ENCODE measurements at places on chromosomes 13 and 19.

DNA sequence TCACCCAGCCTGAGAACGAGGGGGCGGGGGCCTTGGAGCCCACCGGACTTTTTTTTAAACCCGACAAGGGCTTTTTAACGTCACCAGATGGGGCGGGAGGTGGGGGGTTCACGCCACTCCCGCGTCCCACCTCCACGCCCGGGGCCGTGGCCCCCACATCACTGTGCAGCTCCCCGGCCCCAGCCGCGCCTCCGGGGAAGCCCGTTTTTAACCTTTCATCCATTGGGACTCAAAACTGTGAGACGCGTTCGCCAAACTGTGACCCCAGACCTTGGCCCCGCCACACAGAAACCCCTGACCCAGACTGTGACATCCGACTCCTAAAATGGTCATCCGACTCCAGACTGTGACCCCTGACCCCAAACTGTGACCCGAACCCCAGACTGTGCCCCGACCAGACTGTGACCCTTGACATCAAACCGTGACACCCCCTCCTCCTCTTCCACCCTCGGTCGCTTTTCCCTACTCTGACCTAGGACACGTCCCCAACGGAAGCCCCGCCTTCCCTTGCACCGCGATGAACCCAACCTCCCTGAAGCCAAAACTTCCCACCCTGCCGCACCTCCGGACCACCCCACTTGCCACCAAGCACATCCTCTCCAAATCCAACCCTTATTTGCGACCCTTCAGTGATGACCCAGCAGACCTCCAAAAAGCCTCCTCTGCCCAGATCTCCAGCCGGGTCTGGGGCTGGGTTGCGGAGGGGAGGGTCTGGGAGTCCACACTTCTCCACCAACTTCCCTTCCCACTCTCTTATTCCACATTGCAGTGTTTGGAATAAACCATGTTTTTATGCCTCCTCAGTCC is 1.5 kb upstream of the GRWD1 start:
- DNase-seq: no peak

- no peak for DNase-seq
Observed at GRCh38 chr19:55285229-55285890, 1.6 kb downstream of the BRSK1 start.

- DNase-seq: no peak
Observed at GRCh38 chr19:57961785-57962184, 12.5 kb downstream of the C19orf18 start.

DNA sequence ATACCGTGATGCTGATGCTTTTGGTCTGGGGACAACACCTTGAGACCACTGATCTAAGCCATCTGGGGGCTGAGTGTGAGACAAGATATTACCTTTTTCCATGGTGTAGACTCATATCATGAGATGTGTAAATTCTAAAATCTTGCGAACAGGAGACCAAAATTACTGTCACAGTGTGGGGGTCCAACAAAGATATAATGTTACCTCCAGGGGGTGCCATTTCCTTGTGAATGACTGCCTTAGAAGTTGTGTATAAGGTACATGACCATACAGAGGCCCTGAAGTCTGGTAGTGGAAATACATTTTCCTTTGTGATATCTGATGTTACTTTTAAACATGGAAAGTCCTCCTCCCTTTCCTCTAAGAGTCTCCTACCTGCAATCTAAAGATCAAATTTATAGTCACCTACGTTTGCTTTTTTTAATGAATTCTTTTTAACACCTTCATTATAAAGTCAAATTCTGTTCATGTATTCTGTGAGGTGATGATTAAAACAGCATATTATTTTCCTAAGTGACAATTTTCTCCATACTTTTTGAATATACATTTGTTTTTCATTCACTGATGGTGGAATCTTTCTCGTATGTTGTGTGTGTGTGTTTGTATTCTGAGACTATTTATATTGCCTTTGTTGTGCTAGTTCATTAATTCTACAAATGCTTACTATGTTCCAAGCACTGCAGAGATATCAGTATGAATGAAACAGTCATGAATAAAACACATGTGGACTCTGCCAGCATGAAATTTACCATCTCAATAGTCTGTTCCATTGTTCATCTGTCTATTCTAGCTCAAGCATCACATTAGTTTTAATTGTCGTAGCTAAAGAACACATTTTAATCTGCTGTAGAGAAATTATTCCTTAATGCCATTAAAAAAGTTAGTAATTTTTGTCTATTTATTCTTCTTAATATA is 113.7 kb downstream of the RFC3 start:
- no peak for DNase-seq

- DNase-seq: no peak
Observed at GRCh38 chr13:84784443-84785153, 902.3 kb upstream of the SLITRK1 start.

DNA sequence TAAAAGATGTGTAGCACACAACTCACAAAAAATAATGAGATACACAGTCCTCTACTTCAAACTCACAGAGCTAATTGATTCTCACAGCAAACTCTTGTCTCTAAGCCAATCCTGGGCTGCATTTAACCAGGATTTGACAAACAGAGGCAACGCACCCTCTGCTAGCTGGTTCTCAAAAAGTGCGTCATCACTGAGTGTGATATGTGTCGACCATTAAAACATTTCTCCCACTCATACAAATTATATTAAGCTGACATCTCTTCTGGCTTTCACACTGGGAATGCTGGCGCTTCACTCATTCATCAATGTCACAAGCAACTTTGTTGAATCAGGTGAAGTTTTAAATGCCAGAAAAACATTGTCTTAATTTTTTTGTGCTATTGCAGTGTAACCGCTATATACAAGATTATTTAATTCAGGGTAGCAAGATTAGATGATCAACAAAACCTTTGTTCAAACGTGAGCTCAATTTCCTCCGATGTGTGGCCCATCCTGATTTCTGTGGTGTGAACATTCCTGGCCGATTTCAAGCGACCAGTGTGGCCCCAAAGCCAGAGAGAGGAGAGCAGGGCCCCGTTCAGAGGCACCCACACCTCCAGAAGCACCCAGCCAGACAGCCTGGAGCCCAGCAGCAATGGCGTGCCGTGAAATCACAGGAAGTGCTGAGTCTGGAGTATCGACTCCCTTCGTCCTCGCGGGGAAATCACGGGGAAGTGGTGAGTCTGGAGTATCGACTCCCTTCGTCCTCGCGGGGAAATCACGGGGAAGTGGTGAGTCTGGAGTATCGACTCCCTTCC is 49.4 kb downstream of the RASA3 start:
- no peak for DNase-seq

DNA sequence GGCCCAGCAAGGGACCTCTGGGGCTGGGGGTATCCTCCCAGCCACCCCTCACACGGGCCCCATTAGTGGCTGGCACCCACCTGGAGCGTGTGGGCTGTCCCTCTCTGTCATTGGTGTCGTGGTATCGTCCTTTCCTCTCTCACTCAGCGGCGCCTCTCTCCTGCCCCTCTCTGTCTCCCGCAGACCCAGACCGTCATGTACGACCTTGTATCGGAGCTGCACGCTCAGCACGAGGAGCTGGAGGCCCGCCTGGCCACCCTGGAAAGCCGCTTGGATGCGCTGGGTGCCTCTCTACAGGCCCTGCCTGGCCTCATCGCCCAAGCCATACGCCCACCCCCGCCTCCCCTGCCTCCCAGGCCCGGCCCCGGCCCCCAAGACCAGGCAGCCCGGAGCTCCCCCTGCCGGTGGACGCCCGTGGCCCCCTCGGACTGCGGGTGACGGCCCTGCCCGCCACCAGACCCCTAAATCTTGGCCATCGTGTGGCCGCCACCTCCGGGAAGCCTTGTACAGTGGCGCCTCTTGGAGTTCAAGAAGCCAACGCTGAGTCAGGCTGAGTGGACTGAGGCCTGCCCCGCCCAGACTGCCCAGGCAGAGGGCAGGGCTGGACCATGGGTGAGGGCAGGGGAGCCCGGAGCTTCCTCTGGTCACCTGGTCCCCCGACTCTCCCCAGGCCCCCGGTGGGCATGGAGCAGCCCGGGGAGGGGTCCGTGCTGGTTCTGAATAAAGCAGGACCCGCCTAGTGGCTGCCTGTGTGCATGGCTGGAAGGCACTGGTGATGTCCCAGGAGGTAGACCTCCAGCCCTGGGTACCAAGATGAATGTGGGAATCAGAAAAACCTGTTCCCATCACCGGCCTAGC is 9.8 kb upstream of the ARRDC2 start:
- no peak for DNase-seq

DNA sequence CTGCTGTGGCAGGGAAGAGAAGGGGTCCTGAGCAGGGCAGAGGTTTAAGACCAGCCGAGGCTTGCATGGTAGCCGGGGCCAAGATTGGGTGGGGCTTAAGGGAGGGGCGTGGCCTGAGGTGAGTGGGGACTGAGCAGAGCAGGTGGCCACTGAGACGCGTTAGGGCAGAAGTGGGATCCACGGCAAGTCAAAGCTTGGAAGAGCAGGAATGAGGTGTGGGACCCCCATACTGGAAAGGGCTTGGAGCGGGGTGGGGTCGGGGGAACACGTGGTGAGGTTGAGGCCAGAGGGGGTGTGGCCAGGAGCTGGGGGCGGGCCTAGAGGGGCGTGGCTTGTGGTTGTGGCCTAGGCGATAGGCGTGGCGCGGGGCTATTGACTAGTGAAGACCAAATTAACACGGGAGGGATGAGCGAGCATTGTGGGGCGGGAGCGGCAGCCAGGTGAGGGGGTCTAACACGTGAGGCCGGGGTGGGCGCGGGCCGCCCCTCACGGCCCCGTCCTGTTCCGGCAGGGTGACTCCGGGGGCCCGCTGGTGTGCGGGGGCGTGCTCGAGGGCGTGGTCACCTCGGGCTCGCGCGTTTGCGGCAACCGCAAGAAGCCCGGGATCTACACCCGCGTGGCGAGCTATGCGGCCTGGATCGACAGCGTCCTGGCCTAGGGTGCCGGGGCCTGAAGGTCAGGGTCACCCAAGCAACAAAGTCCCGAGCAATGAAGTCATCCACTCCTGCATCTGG is 3.3 kb downstream of the CFD start:
- DNase-seq: no peak

DNA sequence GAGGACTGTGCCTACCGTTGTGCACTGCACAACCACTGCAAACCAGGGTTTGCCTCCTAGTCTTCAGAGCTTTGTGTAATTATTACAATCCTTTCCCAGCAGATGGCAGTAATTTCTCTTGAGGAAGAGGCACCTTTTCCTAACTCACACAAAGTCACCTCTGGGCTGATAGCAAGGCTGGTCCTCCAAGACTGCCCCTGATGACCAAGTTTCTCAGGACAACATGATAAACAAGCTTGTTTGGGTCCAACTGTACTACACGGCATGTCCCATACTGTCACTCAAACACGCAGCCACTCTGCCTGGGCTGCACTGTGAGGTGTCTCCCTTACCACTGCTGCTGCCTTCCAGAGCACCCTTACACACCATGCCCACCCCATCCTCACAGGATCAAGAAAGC is 39.3 kb downstream of the RFXAP start:
- peak; percentile 6 for DNase-seq

- peak; percentile 4 for DNase-seq
Observed at GRCh38 chr13:104460554-104460953, 1394.3 kb upstream of the SLC10A2 start.

- DNase-seq: no peak
Observed at GRCh38 chr19:10796653-10797052, 39.4 kb downstream of the TMED1 start.

GRCh38 chr19:16586991-16587832 is 15.0 kb upstream of the SLC35E1 start:
- no peak for DNase-seq

GRCh38 chr19:18677156-18677555 is 6.3 kb upstream of the CRTC1 start:
- no peak for DNase-seq

DNA sequence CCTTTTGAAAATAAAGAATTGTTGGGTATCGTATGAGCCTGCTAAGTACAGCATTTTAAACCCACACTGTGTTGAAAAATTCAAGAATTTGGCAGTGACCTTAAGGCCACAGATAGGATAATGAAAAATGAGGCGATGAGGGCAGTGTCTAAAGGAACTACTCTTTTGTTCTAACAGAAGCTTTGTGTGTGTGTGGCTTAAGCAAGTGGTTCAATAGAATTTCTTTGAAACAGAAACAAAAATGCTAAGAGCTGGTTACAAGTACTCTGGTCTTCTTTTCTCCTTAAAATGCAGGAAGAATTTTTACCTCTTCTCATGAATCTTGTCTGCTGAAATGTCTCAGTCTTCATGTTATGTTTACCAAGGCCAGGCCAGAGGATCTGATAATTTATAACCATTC is 279.5 kb downstream of the ZNF536 start:
- DNase-seq: no peak

DNA sequence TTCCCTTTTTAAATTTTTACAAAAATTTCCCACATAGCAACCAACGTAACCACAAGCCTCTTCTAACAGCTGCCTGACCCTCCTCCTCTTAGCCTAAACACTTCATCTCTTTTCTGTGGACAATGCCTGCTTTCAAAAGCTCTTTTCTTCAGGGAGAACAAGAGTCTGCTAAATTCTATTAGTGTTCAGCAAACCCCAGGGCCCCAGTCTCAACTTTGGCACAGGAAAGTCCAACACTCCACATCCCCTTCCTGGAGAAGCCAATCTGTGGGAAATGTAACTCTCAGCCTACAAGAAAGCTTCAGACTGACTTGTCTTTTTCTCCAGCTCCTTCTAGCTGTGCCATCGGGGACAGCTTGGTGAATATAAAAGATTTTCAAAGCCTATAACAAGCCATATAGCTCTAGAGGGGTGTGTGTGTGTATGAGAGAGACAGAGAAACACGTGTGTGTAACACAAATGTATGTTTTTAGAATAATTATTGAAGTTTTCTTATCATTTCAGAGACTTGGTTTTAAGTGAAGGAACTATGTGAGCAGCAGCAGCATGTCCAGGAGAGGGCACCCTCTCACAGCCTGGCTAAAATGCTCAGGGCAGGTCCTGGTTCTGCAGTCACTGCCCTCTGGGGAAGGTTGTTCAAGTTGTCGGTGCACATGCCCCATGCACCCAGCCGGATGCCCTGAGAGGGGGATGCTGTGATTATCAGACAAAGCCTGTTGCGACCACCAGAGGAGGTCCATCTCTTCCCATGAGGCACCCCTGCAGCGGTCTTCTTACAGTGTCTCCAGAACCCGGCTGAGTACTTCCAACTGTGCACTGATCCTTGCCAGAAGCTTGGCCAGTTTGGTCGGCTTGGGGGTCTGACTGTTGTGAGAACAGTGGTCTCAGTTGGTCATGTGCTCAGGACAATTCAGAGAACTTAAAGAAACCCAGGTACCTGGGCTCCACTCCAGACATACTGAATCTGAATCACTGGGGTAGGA is 34.4 kb downstream of the CCDC70 start:
- DNase-seq: peak; percentile 4

DNA sequence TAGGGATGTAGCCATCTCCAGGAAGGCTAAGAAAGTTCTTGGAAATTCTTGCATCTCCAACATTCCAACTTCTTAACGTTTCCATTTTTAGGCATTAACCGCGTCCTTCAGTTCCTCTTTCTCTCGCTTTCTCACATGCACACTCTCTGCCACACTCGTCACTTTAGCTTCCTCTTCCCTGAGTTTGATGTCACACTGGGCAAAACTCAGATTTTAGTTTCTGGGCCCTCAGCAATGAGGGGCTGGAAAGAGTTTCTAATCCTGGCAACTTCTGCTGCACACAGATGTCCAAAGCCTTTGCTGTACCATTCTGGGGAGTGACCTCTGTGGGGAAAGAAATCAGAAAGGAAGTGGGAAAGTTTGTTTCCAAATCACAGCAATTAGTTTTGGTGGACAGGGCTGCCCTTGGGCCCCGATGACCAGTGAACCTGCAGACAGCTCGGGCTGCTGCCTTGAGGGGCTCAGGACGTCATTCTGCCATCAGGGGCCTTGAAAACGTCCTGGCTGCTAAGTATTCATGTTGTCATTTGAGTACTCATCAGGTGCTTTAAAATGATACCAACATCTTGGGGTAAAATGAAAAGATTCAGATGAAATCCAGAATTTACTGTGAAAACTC is 89.3 kb downstream of the KL start:
- no peak for DNase-seq

- no peak for DNase-seq
Observed at GRCh38 chr13:67630640-67631039, 400.5 kb upstream of the PCDH9 start.

Measured in HS-5 (cell line).